ENCODE measurements at places on chromosomes 13 and 19.

DNA sequence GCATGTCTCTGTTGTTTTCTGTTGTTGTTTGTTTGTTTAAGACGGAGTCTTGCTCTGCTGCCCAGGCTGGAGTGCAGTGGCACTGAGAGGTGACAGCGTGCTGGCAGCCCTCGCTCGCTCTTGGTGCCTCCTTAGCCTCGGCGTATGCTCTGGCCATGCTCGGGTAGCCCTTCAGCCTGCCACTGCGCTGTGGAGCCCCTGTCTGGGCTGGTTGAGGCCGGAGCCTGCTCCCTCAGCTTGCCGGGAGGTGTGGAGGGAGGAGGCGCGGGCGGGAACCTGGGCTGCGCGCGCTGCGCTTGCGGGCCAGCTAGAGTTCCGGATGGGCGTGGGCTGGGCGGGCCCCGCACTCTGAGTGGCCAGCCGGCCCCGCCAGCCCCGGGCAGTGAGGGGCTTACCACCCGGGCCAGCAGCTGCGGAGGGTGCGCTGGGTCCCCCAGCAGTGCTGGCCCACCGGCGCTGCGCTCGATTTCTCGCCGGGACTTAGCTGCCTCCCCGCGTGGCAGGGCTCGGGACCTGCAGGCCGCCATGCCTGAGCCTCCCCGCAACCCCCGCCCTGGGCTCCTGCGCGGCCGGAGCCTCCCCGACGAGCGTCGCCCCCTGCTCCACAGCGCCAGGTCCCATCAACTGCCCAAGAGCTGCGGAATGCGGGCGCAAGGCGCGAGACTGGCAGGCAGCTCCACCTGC lies 6.6 kb upstream of the ZNF329 start:
- no peak for DNase-seq

GRCh38 chr13:19305434-19305833 lies 123.8 kb upstream of the TUBA3C start:
- no peak for DNase-seq

DNA sequence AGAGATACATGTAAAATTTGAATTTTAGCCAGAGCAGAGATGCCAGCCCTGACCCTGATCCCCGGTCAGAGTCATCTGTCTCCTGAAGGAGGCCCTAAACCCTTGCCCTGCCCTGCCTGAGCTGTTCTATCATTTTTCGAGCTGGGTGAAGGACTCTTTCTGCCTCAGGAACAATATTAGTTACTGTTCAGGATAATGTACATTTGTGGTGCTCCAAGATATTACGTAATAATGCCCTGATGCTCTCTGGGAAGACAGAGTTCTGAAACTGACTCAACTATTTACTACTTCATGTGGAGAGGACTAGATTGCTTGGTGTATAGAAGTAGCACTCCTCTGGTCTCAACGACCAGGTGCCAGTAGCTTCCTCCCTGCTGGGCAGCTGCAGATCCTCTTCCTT lies 37.9 kb upstream of the UBL3 start:
- no peak for DNase-seq

- DNase-seq: no peak
These were observed 7.7 kb downstream of the TECR start for GRCh38 chr19:14536926-14537692.

DNA sequence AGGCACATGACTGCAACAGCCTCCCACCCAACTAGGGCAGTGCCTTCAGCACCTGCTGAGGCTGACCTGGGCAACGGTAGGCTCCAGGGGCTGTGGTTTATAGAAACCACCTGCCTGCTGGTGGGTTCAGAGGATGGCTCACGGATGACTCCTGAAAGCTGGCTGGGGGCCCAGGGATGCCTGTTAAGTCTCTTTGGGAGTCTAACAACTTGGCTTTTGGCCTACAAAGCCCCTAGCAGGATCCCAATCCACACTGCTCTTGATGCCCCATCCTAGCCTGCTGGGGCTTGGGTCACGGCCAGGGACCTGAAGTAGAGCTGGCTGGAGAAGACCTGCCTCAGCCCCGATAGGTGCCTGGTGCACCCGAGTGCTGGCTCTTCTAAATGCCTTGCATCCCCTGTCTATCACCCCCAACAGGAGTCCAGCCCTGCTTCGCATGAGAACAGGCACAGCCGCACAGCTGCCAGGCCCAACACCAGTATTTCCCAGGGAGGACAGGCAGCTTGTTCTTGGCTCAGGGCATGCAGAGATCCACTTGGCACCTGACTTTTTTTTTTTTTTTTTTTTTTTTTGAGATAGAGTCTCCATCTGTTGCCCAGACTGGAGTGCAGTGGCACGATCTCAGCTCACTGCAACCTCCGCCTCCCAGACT lies 9.1 kb upstream of the EPHX3 start:
- DNase-seq: peak; percentile 54

DNA sequence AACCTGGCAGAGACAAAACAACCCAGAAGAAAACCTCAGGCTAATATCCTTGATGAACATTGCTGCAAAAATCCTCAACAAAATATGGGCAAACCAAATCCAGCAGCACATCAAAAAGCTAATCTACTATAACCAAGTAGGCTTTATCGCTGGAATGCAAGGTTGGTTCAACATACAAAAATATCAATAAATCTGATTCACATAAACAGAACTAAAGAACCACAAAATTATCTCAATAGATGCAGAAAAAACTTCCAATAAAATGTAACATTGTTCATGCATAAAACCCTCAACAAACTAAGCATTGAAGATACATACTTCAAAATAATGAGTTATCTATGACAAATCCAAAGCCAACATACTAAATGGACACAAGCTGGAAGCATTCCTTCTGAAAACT lies 8.8 kb downstream of the ZNF724 start:
- DNase-seq: peak; percentile 6

DNA sequence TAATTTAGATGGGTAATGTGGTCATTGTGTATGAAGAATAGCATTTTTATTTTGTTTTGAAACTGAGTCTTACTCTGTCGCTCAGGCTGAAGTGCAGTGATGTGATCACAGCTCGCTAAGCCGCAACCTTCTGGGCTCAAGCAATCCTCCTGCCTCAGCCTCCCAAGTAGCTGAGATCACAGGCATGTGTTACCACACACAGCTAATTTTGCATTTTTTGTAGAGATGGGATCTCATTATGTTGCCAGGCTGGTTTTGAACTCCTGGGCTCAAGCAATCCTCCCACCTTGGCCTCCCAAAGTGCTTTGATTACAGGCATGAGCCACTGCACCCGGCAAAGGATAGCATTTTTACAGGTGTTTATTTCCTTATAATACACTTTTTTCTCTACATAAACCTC lies 36.6 kb downstream of the SERTM1 start:
- DNase-seq: no peak

- no peak for DNase-seq
These were observed 20.8 kb upstream of the ZNF181 start for GRCh38 chr19:34713262-34713637.

DNA sequence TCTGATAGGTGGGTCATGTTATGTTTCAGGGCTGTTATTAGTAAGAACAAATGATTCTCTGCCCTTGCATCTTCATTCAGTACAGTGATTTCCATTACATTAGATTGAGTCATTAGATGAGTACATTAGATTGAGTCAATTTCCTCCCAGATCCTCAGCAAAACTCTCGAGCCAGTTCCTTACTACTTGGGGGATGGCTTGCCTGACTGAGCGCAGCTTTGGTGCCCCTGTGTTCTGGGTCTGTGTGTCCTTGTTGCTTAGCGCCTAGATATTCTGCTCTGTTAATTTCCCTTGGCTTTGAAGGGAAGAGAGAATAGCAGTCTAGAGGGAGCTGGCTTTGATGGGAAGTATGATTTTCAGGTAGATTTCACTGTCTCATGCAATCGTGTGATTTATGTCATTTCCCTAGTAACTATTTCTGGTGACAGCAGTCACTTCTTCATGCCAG lies 19.1 kb upstream of the SCEL start:
- DNase-seq: no peak

GRCh38 chr19:50489461-50490011 lies 12.9 kb upstream of the GARIN5A start:
- DNase-seq: peak; percentile 75

GRCh38 chr19:18685597-18686190 lies 2.2 kb downstream of the CRTC1 start:
- no peak for DNase-seq

GRCh38 chr13:30727491-30728355 lies 7.6 kb upstream of the ALOX5AP start:
- DNase-seq: peak; percentile 81

DNA sequence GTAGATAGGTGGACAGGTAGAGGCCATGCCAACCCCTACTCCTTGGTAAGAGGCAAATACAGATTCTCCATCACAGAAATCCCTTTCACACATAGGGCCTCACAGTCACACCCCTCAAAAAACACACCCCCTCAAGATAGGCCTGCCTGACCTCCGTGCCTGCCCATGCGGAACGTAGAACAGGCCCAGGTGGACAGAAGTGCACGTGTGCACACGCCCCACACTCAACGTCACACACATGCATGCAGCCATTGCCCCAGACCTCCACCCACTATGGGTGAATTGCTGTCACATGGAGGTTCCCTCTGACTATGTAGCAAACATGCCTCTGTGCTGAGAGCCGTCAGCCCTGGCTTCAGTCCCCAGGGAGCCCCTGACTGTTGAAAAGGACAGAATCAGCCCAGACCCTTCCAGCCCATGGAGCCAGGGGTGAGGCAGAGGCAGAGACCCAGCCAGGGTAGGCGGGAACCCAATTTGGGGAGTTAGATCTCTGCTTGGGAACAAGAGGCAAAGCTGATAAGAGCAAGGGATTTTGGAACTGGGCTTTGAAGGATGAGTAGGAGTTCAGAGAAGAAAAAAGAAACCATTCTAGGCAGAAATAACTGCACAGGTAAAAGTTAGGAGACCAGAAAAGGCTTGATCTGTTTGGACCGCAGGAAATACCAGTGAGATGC lies 3.1 kb downstream of the ANKRD24 start:
- DNase-seq: no peak

GRCh38 chr13:39306639-39307589 lies 268.7 kb downstream of the NHLRC3 start:
- no peak for DNase-seq

DNA sequence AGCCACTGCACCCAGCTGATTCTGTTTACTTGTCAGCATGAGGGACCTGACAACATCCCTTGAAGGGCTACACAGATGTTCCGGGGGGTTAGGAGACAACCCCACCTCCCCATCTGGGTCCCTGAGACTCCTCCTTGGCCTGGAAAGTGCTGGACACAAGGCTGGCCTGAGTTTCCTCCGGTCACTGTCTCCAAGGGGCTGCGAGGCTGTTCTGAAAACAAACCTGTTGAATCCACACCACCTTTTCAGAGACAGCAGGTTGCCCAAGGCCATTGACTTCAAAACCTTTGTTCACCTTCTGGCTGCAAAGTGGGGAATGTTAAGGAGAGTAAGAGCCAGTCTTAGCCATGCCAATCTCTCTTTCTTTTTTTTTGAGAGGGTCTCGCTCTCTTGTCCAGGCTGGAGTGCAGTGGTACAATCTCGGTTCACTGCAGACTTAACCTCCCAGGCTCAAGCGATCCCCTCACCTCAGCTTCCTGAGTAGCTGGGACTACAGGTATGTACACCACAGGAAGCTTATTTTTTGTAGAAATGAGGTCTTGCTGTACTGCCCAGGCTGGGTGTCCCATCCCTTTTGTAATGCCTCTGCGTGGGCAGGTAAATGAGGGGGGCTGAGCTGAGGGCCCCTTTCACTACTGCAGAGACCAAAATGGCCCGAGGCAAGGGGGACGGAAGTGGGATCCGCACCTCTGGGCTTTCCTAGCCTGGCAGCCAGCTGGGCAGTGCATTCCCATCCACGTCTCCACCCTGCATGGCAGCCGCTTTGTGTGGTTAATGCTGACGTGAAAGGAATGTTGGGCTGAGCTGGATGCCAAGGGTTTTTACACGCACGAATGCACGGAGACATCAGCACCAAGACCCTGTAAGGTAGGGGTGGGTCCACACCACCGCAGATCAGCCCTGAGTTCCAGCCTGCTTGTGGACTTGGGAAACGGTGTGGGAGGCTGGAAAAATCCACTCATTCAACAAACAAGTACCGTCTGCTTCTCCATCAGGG lies 1.9 kb upstream of the ZNF628 start:
- DNase-seq: peak; percentile 96

- DNase-seq: peak; percentile 91
These were observed 3.9 kb upstream of the TTC9B start for GRCh38 chr19:40221858-40222619.

- no peak for DNase-seq
These were observed 1331.5 kb upstream of the PCDH20 start for GRCh38 chr13:62747152-62747551.

GRCh38 chr19:49639401-49640112 lies 386 bp downstream of the RRAS start:
- no peak for DNase-seq

DNA sequence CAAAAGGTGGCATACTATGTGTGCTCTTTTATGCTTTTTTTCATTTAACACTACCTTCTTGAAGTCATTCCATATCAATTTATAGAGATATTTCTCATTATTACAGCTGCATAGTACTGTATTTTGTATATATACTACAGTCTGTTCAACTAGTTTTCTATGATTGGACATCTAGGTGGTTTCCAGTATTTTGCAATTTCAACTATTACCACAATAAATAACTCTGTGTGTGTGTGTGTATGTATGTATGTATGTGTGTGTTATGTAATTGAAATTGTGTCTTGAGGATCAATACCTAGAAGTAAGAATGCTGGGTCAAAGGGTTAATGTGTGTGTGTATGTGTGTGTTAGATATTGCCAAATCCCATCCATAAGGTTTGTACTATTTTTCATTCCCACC lies 7.0 kb downstream of the LPAR6 start:
- DNase-seq: no peak

GRCh38 chr13:25652764-25653163 lies 281.0 kb downstream of the ATP8A2 start:
- no peak for DNase-seq

DNA sequence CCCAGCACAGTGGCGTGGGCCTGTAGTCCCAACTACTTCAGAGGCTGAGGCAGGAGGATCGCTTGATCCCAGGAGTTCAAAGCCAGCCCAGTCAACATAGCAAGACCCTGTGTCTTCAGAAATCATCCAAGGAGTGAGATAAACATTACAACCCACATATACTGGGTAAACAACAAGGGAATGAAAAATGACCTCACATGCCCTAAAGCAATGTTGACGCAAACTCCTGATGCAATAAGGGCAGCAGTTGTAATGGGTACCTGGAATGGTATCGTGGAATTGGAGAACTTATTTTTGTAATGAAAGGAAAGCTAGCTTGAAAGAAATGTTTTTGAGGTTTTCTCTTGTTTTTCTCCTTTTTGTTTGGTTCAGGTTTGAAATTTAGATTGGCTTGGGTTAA lies 24.5 kb upstream of the LGALS16 start:
- DNase-seq: no peak

GRCh38 chr13:52899206-52899605 lies 50.8 kb upstream of the PCDH8 start:
- no peak for DNase-seq

DNA sequence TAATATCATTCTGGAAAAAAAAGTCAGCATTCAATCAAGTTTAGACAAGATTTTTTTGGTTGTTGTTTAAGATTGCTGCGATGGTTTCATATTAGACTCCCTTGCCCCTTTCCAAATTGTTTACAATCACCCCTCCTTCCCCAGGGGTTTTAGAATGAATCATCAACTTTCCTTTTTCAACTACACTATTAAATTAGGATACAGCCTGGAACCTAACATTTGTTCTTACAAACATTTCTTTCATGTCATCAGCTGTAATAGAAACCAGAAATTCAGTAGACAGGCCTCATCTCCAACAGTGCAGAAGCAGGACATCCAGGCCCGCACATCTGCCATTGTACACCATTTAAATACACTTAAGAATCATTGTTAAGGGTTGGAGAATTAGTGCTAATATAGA lies 44.4 kb upstream of the WDFY2 start:
- DNase-seq: peak; percentile 54

GRCh38 chr19:29376855-29377354 lies 148.9 kb upstream of the VSTM2B start:
- no peak for DNase-seq

- DNase-seq: no peak
These were observed 31.6 kb downstream of the WDR87 start for GRCh38 chr19:37874784-37875183.
